GDM1 (cell line): ENCODE measurements at places on chromosomes 6 and 20.

- no peak for DNase-seq
Observed at GRCh38 chr20:36217226-36217625, 19.1 kb upstream of the AAR2 start.

DNA sequence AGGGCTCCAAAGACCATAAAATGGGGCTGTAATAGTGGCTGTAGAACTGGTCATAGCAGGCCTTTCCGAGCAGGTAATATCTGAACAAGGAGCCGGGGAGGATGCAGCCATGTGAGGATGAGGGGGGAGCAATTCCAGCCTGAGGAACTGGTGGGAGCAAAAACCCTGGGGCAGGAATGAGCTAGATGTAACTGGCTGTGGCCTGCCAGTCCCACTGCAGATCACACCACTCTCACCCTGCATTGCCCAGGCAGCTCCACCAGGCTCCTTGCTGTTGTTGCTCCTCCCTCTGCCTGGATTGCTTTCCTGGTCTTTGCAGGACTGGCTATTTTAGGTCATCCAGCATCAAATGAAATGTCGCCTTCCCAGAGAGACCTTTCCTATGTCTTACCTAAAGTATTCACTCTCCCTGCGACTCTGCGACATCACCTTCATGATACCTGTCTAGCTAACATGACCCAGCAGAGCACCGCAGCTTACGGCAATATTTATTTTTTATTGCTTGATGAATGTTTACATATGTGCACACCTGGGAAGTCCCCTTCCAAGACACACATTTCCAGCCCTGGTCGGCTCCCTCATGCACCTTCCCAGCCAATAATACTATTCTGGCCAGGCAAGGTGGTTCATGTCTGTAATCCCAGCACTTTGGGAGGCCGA is 2.4 kb upstream of the ZFP64 start:
- no peak for DNase-seq

DNA sequence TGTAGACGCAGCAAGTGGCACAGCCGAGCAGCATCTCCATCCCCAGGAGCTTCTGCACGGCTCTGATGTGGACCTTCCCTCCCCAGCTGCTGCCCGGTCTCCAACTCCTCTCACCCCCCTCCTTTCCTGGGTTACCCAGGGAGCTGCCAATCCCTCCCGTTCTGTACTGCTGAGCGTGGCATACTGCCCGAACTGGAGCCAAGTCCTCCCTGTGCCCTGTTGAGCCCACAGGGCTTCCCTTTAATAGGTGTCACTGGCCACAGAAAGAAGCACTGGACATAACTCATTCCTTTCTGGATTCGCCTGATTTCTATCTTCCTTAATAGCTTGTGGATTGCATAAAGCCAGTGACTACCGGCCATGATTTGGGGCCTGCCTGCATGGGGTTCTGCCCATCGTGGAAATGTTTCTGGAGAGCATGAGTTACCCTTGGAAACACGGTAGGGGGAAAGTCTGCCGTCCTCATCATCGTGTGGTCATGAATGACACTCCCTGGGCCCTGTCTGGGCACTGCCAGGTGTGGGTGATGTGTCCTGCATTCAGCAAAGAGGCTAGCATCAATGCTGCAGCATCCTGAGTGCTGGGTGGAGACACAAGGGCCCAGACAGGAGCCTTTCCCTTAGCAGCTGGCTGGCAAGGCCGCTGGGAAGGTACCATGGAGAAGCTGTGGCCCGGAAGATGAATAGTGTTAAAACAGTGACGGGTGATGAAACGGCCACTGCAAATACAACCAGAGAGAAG is 189.7 kb downstream of the SYNDIG1 start:
- DNase-seq = no peak

DNA sequence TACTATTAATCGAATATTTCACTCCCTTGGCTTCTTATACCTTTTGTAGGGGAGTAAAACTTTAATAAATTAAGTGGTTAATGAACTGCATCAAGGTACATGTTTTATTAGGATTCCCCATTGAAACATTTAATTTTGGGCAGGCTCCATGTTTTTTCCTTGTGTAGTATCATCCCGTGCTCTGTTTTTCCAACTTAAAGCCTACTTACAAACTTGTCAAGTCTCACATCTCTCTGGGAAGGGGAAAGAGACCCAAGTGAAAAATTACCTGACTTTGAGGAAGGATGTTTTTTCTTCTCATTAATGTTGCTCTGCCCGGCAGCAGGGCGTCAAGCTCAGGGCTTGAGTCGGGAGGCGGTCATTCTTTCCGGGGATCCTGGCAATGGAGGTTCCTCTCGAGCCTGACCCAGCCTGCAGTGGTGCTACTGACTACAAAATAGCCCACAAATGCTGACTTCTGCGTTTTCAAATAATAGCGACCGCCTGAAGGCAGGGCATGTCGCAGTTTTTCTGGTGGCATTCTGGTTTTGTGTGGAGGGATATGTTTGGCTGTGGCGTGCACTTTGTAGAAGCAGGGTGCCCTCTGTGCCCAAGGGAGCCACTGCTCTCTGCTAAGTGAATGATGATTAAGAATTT is 2.4 kb downstream of the DSP start:
- DNase-seq = no peak

DNA sequence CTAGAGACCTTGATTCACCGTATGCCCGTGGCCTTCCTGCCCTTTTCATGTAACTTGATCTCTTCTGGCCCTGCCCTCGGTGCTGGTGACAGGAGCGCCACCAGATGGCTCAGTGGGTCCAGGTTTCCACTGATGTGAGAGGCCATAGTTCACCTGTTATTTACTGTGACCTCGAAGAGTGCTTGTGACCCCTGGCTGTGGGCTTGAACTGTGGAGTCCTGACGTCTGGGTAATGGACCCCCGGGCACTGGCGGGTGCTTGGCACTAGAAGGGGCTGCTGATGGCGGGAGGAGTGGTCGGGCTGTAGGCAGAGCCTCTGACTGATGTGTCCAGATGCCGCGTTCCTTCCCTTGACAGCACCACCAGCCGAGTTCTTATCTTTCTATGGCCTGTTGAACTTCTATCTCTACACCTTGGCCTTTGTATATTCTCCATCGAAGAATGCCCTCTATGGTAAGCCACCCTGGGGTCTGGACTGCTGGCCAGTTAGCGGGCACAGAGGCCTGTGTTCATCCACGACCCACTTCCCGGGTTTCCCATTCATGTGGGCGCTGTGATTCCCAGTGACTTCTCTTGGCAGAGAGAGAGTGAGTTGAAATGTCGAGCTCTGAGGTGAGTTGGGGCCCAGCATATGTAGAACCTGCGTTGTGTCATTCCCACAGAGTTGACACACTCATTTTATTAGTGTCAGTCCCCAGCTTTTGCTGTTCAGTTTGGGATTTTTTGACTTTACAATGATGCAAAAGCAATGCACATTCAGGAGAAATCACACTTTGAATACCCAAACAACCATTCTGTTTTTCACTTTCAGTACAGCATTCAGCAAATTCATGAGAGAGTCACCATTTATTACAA is 14.9 kb downstream of the DYNLT1 start:
- DNase-seq = no peak

GRCh38 chr6:75368151-75368779 is 83.7 kb upstream of the TMEM30A start:
- no peak for DNase-seq
